ENCODE measurements at places on chromosomes 11 and 22. TPM values are rescaled to one million over a fixed set of nuclear protein-coding genes. Genes with fewer than 3 reads are reported as not detected.

Gene SLC16A8
- not detected for total RNA-seq

Gene RPS3
- 3,447 TPM for total RNA-seq

Gene FOLR2
- total RNA-seq = not detected

Gene F2
- total RNA-seq = not detected

Gene CLDN5
- not detected for total RNA-seq

Gene CALCA
- not detected for total RNA-seq

Gene UPK3A
- not detected for total RNA-seq

Gene ALDH3B2
- not detected for total RNA-seq

Gene TUBA8
- total RNA-seq = 0.99 TPM

Gene CFAP300
- not detected for total RNA-seq

DNA sequence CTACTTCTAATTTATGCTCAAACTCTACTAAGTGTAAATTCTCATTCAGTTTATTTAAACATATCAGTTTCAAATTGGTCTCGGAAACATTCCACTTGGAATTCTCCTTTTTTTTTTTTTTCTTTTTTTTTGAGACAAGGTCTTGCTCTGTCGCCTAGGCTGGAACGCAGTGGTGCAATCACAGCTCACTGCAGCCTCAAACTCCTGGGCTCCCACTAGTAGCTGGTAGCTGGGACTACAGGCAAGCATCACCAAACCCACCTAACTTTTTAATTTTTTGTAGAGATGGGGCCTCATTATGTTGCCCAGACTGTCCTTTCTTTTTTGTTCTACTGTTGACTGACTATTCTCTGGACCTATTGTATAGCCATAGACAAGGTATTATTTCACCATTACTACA is 33.3 kb upstream of the CCDC81 start:
- H3K4me3 ChIP-seq = no peak overlapping the region
- no peak for DNase-seq
- no peak overlapping the region for H3K27ac ChIP-seq
- no peaks in the 10 kb centered on the region for H3K27me3 ChIP-seq
- H3K36me3 ChIP-seq = peaks cover 45% of the 10 kb centered on the region

DNA sequence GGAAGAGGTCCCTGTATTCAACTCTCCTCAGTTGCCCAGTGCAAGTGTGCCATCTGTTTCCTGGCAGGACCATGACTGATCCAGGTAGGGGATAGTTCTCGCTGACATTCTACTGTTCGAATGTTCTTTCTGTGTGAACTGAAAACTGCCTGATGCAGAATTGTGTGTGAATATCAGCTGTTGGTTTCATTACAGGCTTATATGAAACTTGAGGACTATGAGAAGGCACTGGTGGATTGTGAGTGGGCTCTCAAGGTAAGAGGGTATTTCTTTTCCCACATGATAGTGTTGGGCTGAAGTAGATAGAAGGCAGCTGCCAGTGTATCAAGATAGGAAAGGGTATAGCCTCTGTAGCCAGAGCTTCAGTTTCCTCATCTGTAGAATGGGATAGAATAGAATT is 15.3 kb downstream of the TTC12 start:
- no peaks in the 10 kb centered on the region for H3K27me3 ChIP-seq
- no peaks in the 10 kb centered on the region for H3K4me1 ChIP-seq

GRCh38 chr11:73570415-73571114 is 27.3 kb downstream of the FAM168A start:
- H3K27me3 ChIP-seq = no peaks in the 10 kb centered on the region
- no peak overlapping the region for H3K27ac ChIP-seq
- no peak overlapping the region for H3K4me3 ChIP-seq
- DNase-seq = no peak
- peaks cover 12% of the 10 kb centered on the region for H3K36me3 ChIP-seq

DNA sequence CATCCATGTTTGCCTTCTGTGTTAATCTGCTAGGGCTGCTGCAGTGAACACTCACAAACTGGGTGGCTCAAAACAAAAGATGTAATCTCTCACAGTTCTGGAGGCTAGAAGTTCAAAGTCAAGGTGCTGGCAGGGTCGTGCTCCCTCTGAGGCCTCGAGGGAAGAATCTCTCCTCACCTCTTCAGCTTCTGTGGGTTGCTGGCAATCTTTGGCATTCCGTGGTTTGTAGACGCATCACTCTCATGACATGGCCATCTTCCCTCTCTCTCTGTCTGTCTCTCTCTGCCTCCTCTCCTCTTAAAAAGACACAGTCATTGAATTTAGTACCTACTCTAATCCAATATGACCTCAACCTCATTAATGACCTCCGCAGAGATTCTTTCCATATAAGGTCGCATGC is 78.8 kb downstream of the TSPAN18 start:
- no peak overlapping the region for H3K4me3 ChIP-seq
- no peak overlapping the region for H3K27ac ChIP-seq
- H3K36me3 ChIP-seq = no peaks in the 10 kb centered on the region
- no peaks in the 10 kb centered on the region for H3K4me1 ChIP-seq
- H3K27me3 ChIP-seq = peaks cover 14% of the 10 kb centered on the region
- DNase-seq = no peak

DNA sequence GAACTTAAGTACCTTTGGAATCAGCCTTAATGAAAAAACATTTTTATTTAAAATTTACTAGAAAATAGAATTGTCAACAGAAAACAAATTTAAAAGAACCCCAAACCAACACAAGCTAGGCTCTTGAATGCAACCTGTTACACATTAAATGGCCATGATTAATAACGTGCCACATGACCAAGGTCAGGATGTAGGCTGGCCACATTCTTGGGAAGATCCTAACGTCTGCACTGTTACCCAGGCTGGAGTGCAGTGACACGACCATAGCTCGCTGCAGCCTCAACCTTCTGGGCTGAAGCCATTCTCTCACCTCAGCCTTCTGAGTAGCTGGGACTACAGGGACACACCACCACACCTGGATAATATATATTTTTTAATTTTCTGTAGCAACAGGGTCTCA is 126.4 kb upstream of the APOA1 start:
- peaks cover 4% of the 10 kb centered on the region for H3K36me3 ChIP-seq
- peaks cover 3% of the 10 kb centered on the region for H3K4me1 ChIP-seq
- no peak overlapping the region for H3K27ac ChIP-seq
- DNase-seq = no peak

GRCh38 chr22:49701380-49702067 is 126.1 kb downstream of the BRD1 start:
- no peak for DNase-seq
- H3K4me1 ChIP-seq = no peaks in the 10 kb centered on the region
- no peak overlapping the region for H3K27ac ChIP-seq
- peaks cover 3% of the 10 kb centered on the region for H3K36me3 ChIP-seq
- no peak overlapping the region for H3K4me3 ChIP-seq
- H3K27me3 ChIP-seq = peaks cover 28% of the 10 kb centered on the region

- H3K36me3 ChIP-seq = no peaks in the 10 kb centered on the region
- H3K27ac ChIP-seq = no peak overlapping the region
- H3K4me3 ChIP-seq = no peak overlapping the region
- DNase-seq = no peak
- H3K27me3 ChIP-seq = peaks cover 7% of the 10 kb centered on the region
Measured at GRCh38 chr11:36460220-36460619, 49.9 kb downstream of the TRAF6 start.

GRCh38 chr11:91984033-91984584 is 240.5 kb upstream of the FAT3 start:
- H3K4me3 ChIP-seq = no peak overlapping the region
- H3K27me3 ChIP-seq = no peaks in the 10 kb centered on the region
- no peaks in the 10 kb centered on the region for H3K4me1 ChIP-seq
- H3K27ac ChIP-seq = no peak overlapping the region
- no peaks in the 10 kb centered on the region for H3K36me3 ChIP-seq

DNA sequence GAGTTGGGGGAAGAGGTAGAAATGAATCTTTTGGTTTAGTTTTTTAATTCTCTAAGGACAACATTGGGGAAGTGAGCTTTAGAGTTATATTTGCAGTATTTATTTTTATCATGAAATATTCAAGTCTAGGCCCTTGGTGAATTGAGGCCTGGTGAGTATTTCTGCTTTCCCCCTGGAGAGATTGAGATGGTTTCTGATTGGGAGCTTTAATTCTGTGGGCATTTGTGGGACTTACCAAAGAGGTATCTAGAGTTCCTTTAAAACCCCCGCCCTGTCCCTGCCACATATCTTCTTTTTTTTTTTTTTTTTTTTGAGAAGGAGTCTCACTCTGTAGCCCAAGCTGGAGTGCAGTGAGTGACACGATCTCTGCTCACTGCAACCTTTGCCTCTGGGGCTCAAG is 9.6 kb downstream of the ACO2 start:
- H3K4me1 ChIP-seq = peaks cover 11% of the 10 kb centered on the region
- no peaks in the 10 kb centered on the region for H3K27me3 ChIP-seq
- no peaks in the 10 kb centered on the region for H3K36me3 ChIP-seq
- H3K27ac ChIP-seq = no peak overlapping the region
- no peak overlapping the region for H3K4me3 ChIP-seq

DNA sequence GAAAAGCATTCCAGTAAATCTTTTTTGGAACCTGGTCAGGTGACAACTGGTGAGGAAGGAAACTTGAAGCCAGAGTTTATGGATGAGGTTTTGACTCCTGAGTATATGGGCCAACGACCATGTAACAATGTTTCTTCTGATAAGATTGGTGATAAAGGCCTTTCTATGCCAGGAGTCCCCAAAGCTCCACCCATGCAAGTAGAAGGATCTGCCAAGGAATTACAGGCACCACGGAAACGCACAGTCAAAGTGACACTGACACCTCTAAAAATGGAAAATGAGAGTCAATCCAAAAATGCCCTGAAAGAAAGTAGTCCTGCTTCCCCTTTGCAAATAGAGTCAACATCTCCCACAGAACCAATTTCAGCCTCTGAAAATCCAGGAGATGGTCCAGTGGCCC is 24.1 kb upstream of the TTC36 start:
- H3K4me1 ChIP-seq = no peaks in the 10 kb centered on the region
- no peak overlapping the region for H3K27ac ChIP-seq
- no peak overlapping the region for H3K4me3 ChIP-seq
- DNase-seq = no peak

- peaks cover 22% of the 10 kb centered on the region for H3K27me3 ChIP-seq
- H3K27ac ChIP-seq = no peak overlapping the region
- H3K4me3 ChIP-seq = no peak overlapping the region
- no peaks in the 10 kb centered on the region for H3K4me1 ChIP-seq
- H3K36me3 ChIP-seq = no peaks in the 10 kb centered on the region
Measured at GRCh38 chr11:93116641-93117441, 81.0 kb downstream of the SLC36A4 start.

- no peak for DNase-seq
- H3K27ac ChIP-seq = peak overlapping the region; percentile 21
- H3K36me3 ChIP-seq = no peaks in the 10 kb centered on the region
- H3K4me1 ChIP-seq = peaks cover 16% of the 10 kb centered on the region
- H3K4me3 ChIP-seq = no peak overlapping the region
Measured at GRCh38 chr11:12291766-12292165, 85.6 kb upstream of the PARVA start.

GRCh38 chr11:19392847-19393518 is 152.2 kb upstream of the E2F8 start:
- H3K4me3 ChIP-seq = no peak overlapping the region
- no peak overlapping the region for H3K27ac ChIP-seq

DNA sequence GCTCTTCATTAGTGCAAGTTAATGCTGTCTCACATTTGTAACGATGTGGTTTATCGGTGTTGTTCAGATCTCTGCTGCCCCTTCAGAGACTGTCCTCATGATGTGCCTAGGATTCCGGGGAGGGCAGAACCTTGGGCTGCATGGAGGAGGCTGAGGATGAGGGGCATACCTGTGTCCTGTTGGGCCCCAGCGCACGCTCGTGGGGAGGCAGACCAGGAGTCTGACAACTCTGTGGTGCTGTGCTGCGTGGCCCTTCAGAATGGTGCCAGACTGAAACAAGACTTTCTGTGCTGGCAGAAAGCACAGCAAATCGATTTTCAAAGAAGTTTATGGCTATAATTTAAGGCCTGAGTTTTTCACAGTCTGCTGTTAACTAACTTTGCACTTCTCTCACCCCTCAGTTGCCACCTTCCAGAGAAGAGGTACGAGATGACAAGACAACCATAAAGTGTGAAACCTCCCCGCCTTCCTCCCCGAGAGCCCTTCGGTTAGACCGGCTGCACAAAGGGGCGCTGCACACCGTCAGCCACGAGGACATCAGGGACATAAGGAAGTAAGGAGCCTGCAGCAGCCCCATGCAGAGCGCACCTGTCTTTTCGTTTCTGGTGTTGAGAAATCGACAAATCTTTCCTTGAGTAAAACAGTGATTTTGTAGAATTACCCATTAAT is 44.3 kb upstream of the CTTN start:
- no peak overlapping the region for H3K4me3 ChIP-seq
- no peak for DNase-seq
- H3K36me3 ChIP-seq = peaks cover 24% of the 10 kb centered on the region
- no peaks in the 10 kb centered on the region for H3K27me3 ChIP-seq
- H3K27ac ChIP-seq = no peak overlapping the region

GRCh38 chr11:112455791-112456190 is 195.1 kb upstream of the PLET1 start:
- peaks cover 5% of the 10 kb centered on the region for H3K4me1 ChIP-seq
- peaks cover 4% of the 10 kb centered on the region for H3K27me3 ChIP-seq
- DNase-seq = no peak
- no peak overlapping the region for H3K27ac ChIP-seq
- no peak overlapping the region for H3K4me3 ChIP-seq

GRCh38 chr11:23127706-23128105 is 267.4 kb upstream of the CCDC179 start:
- H3K27ac ChIP-seq = no peak overlapping the region
- no peaks in the 10 kb centered on the region for H3K27me3 ChIP-seq
- H3K4me3 ChIP-seq = no peak overlapping the region
- DNase-seq = no peak

DNA sequence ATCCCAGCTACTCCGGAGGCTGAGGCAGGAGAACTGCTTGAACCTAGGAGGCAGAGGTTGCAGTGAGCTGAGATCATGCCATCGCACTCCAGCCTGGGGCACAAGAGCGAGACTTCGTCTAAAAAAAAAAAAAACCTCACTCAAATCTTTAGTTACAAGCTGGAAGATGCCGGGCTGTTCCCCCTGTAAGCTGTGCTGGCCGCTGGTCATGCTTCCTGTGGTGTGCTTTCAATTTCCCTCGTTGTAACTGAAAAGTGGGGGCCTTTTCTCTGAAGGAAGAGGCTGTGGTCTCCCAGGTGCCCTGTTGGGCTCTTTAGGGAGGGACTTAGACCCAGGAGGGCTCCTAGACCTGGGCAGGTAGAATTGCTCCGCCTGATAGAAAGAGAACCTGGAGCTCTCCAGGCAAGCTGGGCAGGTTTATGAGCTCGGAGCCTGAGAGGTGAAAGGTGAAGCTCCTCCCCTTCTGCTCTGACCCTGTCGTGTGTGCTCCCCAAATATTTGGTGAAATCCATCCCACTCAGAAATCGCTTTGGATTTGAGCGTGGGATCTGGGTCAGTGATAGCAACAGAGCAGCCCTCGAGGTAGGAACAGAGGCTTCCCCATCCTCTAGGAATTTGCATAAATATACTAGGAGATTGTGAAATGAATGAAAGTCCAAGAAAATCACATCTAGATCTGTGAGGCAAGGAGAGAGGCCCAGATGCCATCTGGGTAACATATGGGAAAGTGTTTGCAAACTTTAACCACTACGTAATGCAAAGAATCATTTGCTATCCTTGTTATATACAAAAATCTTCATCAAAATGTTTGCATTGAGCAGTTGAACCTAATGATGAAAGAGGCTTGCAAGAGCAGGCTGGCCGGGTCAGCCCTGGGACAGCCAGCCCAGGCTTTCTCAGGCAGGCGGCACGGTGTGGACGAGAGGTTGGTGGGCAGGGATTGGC is 154.3 kb downstream of the FBXO7 start:
- no peak overlapping the region for H3K27ac ChIP-seq
- no peak overlapping the region for H3K4me3 ChIP-seq
- peaks cover 7% of the 10 kb centered on the region for H3K4me1 ChIP-seq
- H3K27me3 ChIP-seq = peaks cover 8% of the 10 kb centered on the region
- H3K36me3 ChIP-seq = no peaks in the 10 kb centered on the region

- H3K27ac ChIP-seq = no peak overlapping the region
- H3K4me3 ChIP-seq = no peak overlapping the region
- H3K27me3 ChIP-seq = no peaks in the 10 kb centered on the region
- no peaks in the 10 kb centered on the region for H3K4me1 ChIP-seq
- DNase-seq = no peak
Measured at GRCh38 chr11:79304599-79305212, 136.1 kb downstream of the TENM4 start.

All from activated naive CD8-positive, alpha-beta T cell treated with anti-CD3 and anti-CD28 coated beads, Interleukin-2, amount 10 ng/mL, durations not matched to agents 7 days and 5 days (primary cell).